Trophoblast cell (in vitro differentiated cells and primary cell): ENCODE measurements at places on chromosomes 7 and 10.

GRCh38 chr10:77638321-77639101 lies 903 bp upstream of the KCNMA1 start:
- DNase-seq, result peak; percentile 14

GRCh38 chr7:136386876-136387275 lies 409.7 kb upstream of the MTPN start:
- no peak for DNase-seq

- peak; percentile 10 for DNase-seq
These were observed 145.6 kb upstream of the SEMA3C start for GRCh38 chr7:81064426-81064825.

GRCh38 chr7:127556404-127556803 lies 29.0 kb downstream of the GCC1 start:
- DNase-seq, result no peak

DNA sequence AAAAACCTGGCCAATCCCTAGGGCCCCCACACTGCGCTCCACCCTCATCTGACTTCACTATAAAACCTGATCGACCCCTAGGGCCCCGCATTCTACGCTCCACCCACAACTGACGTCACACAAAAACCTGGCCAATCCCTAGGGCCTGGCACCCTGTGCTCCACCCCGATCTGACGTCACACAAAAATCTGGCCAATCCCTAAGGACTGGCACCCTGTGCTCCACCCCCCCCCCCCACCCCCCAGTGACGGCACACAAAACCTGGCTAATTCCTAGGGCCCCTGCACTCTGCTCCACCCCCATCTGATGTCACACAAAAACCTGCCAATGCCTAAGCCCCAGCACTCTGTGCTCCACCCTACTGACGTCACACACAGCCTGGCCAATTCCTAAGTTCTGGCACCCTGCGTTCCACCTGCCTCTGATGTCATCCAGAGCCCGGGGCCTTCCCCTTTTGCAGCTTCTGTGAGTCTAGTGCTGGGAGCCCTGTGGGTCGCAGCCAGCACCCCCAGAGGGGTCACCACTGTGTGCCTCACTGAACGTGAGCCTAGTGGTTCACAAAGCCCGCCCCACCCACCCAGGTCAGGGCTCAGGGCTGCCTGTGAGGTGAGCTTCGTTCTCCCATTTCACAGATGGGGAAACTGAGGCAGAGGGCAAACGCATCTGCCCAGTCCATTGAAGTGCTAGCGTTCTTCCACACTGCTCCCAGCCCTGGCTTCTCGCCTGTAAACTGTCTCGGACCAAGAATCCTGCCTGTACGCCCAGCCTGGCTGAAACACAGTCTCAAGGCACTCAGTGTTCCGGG lies 40.6 kb downstream of the MICALL2 start:
- DNase-seq, result no peak
